ENCODE measurements at places on chromosomes 1 and 21.

DNA sequence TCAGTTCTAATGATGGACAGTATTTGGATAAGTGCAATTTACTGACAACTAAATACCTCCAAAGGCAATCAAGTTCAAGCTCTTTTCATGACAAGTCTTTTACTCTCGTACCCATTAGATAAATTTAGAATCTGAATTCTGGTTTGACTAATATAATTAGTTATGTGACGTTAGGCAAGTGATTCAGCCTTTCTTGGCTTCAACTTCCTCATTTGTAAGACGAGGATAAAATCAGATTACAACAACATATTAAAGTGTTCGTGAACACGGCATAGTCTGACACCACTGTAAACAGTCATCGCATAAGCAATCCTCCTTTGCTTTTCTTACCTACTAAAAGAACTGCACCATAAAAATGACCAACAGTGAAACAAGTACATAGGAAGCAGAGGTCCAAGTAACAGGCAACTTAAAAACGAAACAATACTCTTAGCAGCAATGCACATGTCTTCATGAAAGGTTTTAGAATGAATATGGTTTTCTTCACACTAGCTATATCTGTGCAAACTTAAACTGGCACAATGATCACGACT is 25.7 kb downstream of the COA6 start:
- peak; percentile 16 for DNase-seq

DNA sequence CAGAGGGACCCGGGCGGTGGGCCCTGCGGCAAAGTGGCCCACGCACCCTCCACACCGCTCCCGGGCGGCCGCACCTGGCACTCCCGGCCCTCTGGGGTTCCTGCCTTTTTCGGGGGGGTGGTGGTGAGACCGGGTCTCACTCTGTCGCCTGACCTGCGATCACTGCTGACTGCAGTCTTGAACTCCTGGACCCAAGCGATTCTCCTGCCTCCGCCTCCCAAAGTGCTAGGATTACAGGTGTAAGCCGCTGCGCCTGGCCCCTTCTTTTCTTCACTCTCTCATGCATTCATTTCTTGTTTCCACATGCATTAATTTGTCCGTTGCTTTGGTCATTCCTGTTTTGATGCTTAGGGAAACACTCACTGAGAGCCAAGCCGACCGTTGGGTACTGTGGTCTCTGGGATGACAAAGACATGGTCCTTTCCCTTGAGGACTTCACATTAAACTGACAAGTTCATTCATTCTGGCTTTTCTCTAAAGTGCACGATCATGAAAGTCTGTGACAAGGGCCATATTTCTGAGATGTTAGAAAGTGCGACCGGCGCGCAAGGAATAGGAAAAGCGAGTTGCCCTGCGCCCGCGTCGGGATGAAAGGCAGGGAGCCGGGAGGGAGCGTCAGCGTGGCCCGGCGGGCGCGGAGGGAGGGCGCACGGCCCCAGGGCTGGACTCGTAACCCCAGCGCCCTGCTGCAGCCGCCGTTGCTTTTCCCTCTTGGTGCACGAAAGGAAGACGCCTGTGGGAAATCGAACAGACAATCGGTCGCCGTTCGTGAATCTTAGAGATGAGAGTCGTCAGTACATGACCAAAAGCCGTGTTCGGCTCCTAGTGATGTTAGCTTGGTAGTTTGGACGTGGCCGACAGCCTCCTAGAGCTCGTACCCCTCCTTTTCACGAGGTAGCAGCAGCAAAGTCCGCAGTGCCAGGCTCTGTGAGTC is 1.0 kb upstream of the MCOLN2 start:
- peak; percentile 1 for DNase-seq

DNA sequence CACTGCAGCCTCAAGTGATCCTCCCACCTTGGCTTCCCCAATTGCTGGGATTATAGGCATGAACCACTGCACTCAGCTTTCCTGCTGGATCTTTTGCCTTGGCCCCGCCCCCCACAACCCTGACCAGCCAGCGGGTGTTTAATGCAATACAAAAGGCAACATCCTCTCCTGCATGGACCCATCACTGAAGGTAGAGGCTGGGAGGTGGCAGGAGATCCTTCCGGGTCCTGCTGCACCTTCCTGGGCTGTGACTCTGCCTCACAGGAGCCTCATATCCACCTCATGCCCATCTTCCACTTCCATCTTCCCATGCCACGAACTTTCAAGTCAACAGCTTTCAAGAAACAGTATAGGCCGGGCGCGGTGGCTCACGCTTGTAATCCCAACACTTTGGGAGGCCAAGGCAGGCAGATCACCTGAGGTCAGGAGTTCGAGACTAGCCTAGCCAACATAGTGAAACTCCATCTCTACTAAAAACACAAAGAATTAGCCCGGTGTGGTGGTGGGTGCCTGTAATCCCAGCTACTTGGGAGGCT is 11.7 kb upstream of the WNT9A start:
- DNase-seq, result no peak

DNA sequence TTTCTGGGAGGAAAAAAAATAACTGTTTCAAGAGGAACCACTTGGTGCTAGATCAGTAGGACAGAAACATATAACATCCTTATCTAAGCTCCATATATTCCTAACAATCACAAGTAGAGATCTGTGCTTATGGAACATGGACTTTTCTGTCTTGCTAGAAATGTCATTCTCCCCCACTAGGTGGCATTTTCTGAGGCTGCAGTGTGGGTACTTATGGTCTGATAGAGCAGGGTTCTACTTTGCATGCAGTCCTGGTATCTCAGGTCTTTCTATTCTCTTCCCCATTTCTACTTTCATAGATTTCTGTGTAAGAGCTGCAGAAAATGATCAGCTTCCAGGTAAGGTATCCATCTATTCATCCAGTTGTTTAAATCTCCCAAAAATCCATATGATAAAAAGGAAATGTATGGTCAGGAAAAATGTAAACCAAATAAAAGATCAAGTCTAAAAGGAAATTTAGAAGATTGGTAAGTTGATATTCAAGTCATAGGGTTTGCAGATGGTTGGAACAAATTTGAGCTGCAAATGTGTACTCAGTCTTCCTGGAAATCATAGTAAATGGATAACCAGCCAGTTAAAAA is 1.5 kb downstream of the ZNF684 start:
- DNase-seq, result peak; percentile 38

DNA sequence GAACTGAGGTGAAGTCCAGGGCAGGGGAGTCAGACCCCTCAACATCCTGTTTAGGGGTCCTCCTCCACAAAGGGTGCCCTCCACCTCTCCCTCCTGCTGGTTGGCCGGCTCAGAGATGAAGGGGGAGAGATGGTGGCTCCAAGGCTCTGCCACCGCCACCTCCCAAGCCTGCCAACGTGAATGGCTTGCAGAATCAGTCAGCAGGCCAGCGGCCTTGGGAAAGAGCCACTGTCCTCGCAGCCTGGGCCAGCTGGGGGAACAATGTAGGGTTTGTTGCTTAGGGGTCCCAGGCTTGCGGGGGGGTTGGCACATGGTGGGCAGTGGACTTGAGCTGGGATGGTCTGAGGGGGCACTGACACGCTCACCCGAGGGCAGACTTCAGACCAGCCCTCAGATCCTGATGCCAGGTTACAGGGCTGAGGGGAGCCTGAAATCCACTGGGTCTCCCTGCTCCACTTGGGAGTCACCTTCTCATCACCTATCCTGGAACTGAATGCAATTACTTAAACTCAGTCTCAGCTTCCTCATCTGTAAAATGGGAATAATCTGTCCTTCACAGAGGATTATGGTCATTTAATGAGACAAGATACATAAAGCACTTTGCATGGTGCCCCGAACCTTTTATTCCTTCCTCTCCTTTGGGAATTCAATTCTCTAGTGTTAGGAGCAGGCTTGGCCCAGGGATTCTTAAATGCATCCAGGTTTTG is 8.3 kb downstream of the GPR37L1 start:
- DNase-seq, result no peak

DNA sequence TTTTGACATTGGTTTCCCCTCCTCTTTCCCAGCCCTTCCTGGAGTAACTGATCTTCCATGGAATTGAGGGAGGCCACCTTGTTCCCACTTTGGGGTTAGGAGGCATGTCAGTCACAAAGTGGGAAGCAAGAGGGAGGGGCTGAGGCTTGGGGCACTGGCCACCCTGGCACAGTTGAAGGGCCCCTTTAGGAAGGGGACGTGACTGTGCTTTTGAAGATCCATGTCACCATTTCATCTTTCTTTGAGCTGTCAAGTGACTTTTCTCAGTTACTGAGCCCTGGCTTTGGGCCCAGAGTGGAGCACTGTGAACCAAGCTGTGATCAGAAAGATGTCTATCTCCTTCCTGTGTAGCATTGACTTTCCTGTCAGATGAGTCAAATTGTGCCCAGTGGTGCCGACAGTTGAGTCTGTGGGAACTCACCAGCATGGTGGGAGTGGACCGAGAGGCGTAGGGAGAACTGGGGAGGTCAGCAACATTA is 38.5 kb upstream of the TDRD10 start:
- no peak for DNase-seq

DNA sequence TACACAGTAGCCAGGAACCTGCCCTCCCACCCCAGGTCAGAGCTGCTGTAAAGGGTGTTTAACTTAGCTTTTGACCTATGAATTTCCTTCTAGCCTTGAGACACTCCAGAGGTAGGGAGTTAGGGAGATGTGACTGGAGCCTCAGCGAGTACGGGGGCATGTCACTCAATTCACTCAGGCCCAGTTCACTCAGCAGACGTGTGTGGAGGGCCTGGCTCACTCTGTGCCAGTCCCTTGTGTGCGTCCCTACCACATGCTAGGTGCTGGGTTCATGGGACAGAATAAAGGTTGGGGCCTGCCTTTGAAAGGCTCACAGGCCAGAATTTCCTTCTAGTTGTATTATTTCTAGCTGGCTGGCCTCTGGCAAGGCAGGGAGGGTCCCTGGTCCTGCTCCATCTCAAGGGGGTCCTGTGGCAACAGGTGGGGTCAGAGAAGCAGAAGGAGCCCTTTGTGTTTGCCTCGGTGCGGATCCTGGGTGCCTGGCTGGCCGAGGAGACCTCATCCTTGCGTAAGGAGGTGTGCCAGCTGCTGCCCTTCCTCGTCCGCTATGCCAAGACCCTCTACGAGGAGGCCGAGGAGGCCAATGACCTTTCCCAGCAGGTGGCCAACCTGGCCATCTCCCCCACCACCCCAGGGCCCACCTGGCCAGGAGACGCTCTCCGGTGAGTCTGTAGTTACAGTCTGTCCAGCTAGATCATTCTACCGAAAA is 4.5 kb downstream of the NCDN start:
- DNase-seq, result no peak

DNA sequence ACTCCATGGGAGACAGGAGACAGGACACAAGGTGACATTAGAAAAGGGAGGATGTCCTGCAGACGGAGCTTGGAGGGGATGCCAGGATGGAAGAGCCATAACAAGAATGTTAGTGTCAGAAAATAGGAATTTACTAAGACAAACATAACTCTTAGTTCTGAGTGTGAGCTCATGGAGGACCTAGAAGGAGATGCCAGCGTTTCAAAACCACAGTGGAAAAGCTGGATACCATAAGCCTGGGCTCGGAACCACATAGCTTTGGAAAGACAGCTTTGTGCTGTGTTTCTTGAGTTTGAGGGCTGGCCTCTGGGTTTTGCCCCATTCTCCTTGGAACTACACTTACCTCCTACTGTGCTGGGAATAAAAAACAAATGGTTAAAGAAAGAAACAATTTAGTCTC is 128.4 kb downstream of the S1PR1 start:
- DNase-seq, result peak; percentile 7

DNA sequence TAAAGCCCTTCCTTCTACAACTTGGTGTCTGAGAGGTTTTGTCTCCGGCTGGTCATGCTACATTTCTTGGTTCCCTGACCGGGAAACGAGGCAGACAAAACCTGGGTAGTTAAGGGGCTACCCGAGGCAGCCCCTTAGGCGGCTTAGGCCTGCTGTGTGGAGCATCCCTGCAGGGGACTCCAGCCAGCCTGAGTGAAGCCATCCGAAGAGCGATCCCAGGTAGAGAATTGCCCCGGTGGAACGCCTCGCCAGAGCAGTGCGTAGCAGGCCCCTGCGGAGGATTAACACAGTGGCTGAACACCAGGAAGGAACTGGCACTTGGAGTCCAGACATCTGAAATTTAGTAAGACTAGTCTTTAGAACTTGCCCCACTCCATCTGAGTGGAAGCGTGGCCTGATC is 21.2 kb upstream of the MYOCOS start:
- no peak for DNase-seq

DNA sequence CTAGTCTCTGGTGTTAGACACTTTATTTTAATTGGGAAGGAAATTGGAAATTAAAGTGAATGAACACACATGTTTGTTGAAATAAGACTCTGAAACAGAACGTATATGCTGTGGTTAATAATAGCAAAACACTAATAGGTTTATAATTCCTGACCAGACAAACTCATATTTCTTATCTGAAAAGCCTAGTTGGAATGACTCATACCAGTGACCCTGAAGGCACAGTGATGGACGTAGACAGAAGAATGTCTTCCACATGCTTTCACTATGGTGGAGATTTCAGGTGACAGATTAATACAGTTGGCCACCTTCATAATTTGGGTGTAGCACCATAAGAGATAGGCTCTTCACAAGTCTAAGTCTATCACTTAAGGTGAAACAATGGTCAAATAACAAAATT is 83.0 kb upstream of the COL11A1 start:
- peak; percentile 30 for DNase-seq

DNA sequence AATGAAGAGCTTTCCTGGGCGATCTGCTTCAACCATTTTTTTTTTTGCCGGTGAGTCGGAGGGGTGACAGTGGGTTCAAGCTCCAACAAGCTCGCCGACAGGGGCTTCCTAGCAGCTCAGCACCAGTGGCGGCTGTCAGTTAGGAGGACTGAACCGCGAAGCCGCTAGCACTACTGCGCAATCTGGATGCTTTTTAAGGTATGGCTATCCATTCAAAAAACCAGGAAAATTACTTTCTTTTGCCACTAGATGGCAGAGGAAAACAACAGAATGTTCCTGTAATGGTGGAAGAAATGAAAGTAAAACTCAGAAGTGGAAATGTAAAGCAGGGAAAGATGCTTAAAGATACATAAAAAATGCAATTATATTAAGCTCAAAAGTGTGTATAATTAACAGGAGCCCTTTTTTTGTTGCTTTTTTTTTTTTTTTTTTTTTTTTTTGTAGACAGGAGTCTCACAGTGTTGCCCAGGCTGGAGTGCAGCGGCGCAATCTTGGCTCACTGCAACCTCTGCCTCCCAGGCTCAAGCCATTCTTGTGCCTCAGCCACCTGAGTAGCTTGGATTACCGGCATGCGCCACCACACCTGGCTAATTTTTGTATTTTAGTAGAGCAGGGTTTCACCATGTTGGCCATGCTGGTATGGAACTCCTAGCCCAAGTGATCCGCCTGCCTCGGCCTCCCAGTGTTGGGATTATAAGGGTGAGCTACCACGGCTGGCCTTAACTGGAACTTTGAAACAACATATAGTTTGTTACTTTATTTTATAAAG is 8.5 kb downstream of the KYAT3 start:
- peak; percentile 61 for DNase-seq

DNA sequence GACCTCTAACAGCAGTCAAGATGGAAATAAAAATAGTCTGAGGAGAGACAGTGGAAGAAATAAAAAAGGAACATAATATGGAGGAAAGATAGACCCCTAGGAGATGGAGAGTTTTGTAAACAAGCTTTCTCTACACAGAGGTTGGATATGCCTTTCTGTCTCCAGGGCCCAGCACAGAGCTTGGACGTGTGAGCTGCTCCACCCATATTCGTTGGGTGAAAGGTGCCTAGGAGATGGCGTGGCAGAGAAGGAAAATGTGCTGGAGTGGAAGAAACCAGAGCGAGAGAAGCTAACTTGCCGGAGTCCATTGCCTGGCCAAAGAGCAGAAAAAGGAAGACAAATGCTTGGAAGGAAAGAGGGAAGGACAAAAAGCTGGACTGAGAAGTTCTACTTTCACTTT is 78.3 kb upstream of the LMO4 start:
- DNase-seq, result no peak

- DNase-seq, result no peak
These were observed 50.5 kb downstream of the DMAP1 start for GRCh38 chr1:44263568-44264450.

Data from fibroblast of skin of abdomen (primary cell).